ENCODE measurements at places on chromosomes 11 and 22.

- DNase-seq, result no peak
Measured at GRCh38 chr11:13214276-13214675, 63.3 kb upstream of the BMAL1 start.

GRCh38 chr11:121249039-121249663, 43.4 kb upstream of the SC5D start:
- peak; percentile 66 for DNase-seq

DNA sequence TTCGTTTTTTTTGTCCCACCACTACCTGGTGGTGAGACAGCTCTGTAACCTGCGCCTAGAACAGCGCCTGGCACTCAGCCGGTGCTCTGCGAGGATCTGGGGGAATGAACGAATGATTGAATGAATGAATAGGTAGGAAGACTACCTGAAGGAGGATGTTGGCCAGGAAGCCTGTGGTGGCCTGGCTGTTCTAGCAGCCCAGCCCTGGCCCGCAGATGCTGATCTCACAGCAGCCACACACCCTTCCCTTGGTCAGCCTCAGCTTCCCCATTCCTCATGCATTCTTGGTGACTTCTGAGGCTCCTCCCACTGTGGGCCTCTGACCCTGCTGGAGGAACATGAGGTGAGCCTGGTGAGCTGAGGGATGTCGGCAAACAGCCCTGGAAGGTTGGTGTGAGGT, 3.7 kb downstream of the TRPM5 start:
- no peak for DNase-seq

GRCh38 chr11:35106595-35106994, 32.4 kb upstream of the CD44 start:
- DNase-seq, result peak; percentile 75

DNA sequence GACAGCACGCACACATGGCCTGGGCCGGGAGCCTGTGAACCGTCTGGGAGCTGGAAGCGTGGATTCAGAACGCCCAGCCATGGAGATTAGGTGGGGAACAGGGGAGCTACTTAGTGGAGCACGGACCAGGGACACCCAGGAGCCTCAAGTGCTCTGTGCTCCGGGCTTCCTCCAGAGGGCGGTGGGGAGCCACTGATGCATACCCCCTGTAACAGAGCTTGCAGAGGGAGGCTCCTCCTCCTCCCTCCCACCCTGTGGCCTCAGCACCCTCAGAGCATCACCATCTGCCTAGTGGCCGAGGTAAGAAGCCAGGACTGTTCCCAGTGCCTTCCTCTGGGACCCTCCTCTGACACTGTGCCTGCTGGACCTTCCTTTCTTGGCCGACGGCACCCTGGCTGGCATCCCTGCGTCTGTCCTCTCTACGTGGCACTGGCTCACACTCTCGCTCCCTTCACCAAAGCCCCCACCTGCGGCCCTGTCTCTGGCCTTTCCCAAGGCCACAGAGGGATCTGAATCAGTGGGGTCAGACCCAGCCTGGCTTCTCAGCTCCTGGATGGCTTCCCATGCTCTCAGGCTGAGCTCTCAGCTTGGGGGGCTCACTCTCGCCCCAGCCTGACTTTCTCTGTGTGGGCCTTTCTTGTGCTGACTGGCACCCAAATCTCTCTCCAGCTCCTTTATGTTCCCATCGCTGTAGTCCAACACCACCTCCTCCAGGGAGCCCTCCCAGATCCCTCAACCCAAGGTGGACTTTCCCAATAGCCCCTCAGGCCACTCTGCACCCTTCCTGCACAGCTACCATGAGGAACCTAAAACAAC, 780.9 kb downstream of the BRD1 start:
- DNase-seq, result peak; percentile 19

DNA sequence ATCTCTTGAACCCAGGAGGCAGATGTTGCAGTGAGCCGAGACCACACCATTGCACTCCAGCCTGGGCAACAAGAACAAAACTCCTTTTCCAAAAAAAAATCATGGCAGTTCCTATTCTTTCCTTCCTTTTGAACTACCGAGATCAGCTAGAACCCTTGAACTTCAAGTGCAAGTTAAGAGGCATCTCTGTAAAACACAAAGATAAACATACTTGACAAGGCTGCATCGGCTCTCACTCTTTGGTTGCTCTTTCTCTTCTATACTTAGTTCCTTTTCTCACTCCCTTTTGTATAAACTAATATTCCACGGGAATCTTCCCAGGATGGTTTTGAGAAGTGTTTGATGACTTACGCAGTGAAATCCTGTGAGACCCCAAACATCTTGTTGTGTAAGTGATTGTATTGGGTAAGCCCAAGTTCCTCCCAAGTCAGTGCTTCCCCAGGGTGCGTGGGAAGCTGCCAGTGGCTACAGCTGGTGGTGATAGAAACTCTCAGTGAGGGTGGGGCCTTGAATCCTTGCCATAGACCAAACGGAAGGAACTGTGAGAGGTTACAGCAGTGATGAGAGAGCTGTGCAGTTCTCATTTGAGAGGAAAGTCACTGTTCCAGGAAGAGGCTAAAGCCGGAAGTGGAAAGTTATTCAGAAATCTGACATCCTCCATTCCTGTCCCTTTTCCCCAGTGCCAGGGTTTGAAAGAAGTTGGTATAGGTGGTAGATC, 24.1 kb upstream of the CDC42EP2 start:
- DNase-seq, result no peak
